ENCODE measurements at places on chromosomes 13 and 19.

DNA sequence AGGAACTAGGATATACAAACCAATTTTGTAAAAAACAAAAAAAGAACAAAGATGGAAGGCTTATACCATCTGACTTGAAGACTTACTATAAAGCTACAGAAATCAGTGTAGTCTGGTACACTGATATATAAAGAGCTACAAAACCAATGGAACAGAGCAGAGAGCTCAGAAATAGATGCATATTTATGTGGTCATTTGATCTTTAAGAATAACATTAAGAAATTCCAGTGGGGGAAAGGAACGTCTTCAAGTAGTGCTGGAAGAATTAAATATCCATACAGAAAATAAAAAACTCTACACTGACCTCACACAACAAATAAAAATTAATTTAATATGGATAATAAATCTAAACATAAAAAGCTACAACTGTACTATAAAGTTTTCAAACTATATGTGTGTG, 317.0 kb downstream of the ENOX1 start:
- DNase-seq, result no peak

- DNase-seq, result no peak
Measured at GRCh38 chr13:57631596-57632275, at the start of gene PCDH17. TSS of gene PCDH17 (plus strand) at chr13:57631744. CDS start at chr13:57632547, 803 bp downstream.

- no peak for DNase-seq
Measured at GRCh38 chr13:51222686-51223559, 725 bp downstream of the FAM124A start.

- no peak for DNase-seq
Measured at GRCh38 chr19:51018745-51019543, 565 bp downstream of the KLK10 start.

GRCh38 chr19:52048555-52049501, at the start of gene ZNF432:
TSS of gene ZNF432 (minus strand) at chr19:52048838. CDS start at chr19:52046868, 1,970 bp downstream.
- DNase-seq, result peak; percentile 79

GRCh38 chr13:110877737-110878258, 37.1 kb downstream of the ANKRD10 start:
- no peak for DNase-seq

DNA sequence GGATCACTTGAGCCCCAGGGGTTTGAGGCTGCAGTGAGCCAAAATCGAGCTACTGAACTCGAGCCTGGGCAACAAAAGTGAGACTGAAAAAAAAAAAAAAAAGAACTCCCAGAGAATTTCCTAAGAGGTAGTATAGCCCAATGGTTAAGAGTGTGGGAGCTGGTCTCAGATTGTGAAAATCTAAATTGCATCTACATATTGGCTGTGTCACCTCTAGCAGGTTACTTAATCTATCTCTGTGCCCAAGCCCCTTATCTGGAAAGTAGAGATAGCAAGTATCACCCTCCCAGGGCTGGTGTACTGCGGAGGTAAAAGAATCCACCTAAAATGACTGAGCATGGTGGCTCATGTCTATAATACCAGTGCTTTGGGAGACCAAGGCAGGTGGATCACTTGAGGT, 3.7 kb upstream of the PLAUR start:
- DNase-seq, result no peak

- no peak for DNase-seq
Measured at GRCh38 chr19:3801412-3802096, 15.4 kb upstream of the MATK start.

GRCh38 chr19:9819596-9819909, 674 bp upstream of the FBXL12 start:
- no peak for DNase-seq

GRCh38 chr19:16737911-16738310, 18.3 kb downstream of the NWD1 start:
- peak; percentile 10 for DNase-seq

GRCh38 chr19:12939975-12940423, 1.6 kb downstream of the CALR start:
- DNase-seq, result no peak

DNA sequence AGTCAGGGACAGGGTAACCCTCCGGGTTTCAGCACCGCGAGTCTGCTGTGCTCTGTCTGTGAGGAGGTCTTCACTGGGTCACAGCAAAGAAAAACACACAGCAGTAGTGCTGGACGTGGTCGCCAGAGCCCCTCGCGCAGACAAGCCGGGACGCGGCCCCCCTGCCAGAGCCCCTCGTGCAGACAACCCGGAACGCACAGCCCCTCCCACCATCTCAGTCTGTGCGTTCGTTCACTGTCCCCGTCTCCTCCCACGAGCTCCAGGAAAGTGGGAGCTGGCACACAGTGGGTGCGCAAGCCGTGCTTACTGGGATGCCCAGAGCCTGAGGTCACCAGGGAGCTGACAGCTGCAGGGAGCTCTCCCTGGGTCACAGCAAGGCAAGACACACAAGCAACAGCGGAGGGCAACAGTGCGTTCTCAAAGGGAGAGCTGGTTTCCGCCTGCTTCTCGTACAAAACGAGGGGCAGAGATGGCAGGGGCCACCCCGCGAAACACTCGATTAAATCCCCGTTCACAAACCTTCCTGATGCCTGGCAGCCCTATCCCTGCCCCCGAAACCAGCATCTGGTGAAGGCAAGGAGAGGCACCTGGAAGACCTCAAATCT, 3.2 kb upstream of the PLPP2 start:
- no peak for DNase-seq

GRCh38 chr19:1064661-1065605, 2.0 kb upstream of the ARHGAP45 start:
- no peak for DNase-seq

- DNase-seq, result no peak
Measured at GRCh38 chr13:98150832-98151479, 8.1 kb downstream of the FARP1 start.

DNA sequence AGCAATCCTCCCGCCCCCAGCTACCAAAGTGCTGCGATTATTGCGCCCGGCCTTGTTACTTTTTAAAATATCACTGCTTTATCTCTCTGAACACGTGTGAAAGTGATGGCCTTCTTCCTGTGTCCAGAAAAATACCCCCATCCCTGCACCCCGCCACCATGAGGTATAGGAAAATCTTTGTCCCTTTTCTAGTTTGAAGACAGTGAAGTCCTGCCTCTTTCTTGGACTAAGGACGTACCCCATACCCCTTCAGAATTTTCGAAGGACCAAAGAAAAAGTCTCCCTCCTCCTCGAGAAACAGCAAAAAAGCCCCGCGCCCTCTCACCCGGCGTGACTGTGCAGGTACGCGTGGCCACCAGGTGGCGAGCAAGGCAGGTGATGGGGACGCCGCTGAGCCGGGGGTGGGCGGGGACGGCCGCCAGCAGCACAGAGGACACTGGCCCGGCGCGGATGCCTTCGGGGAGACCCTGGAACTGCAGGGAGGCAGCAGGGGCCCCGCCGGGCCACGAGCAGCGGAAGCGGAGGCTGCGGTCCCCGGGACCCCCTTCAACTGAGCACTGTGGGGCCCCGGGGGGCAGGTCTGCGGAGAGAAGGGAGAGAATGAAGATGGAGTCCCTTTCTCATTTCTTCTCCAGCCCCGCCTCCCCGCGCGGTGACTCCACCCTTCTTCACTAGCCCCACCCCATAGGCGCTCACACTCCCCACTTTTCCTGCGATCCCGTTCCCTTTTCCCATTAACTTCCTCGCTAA, 3.2 kb downstream of the VSIG10L start:
- DNase-seq, result peak; percentile 68

GRCh38 chr19:14181906-14182305, 24.1 kb downstream of the ADGRL1 start:
- no peak for DNase-seq

- DNase-seq, result no peak
Measured at GRCh38 chr13:45576466-45576865, 39.1 kb downstream of the ERICH6B start.

- peak; percentile 83 for DNase-seq
Measured at GRCh38 chr19:5803752-5804515, 933 bp upstream of the NRTN start.

DNA sequence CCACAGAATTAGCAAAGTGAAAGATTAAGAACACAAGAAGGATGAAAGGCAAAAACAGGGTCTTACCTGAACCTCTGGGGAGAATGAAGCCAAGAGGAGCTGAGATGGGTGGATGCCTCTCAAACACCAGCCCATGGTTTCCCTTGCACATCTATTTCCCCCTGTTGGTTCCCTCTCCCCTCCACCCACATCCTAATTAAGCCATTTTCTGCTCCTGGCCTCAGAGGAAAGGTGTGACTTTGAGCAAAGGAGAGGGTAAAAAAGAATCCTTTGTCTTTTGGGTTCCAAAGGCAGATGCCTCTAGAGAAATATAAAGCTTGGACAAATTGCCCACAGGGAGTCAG, 214.9 kb downstream of the RAP2A start:
- DNase-seq, result no peak

- DNase-seq, result no peak
Measured at GRCh38 chr19:16861011-16861410, 27.8 kb upstream of the F2RL3 start.

GRCh38 chr13:95106562-95106961, 194.7 kb downstream of the ABCC4 start:
- no peak for DNase-seq

GRCh38 chr13:110528371-110528770, 33.2 kb downstream of the RAB20 start:
- DNase-seq, result no peak
